RKO (cell line): ENCODE measurements at places on chromosomes 5 and 9.

- DNase-seq: no peak
Measured at GRCh38 chr9:104915049-104915448, 12.9 kb downstream of the ABCA1 start.

DNA sequence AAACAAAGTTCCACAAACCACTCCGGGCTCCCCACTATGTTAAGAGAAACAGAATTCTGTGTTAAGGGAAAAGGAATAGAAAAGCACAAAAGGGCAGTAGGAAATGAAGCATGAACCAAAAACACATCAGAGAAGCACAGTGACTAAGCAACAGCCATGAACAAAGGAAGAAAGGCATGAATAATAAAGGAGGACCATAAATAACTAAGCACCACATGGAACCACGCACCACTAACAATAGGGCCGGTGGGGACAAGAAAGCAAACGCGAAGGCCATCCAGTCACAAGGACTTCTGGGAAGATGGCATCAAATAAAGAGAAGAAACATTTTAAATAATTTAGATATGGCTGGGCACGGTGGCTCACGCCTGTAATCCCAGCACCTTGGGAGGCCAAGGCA lies 18.0 kb downstream of the PRUNE2 start:
- no peak for DNase-seq

DNA sequence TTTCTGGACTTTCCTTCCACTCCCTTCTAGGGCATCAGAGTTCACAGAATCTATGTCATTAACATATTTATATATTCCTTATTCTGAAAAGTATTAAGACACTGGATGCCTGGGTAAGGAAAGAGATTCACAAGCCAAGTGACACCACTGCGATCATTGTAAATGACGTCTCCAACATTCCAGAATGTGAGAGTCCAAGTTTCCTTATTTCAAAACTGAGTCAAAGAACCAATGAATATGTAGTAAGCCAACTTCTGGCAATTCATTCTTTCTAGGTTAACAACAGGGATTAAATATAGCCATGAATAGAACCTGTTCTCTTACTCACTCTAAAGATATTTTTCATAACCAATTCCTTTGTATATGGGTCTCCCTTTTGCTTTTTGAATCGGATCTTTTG lies 18.1 kb downstream of the RAI14 start:
- no peak for DNase-seq

DNA sequence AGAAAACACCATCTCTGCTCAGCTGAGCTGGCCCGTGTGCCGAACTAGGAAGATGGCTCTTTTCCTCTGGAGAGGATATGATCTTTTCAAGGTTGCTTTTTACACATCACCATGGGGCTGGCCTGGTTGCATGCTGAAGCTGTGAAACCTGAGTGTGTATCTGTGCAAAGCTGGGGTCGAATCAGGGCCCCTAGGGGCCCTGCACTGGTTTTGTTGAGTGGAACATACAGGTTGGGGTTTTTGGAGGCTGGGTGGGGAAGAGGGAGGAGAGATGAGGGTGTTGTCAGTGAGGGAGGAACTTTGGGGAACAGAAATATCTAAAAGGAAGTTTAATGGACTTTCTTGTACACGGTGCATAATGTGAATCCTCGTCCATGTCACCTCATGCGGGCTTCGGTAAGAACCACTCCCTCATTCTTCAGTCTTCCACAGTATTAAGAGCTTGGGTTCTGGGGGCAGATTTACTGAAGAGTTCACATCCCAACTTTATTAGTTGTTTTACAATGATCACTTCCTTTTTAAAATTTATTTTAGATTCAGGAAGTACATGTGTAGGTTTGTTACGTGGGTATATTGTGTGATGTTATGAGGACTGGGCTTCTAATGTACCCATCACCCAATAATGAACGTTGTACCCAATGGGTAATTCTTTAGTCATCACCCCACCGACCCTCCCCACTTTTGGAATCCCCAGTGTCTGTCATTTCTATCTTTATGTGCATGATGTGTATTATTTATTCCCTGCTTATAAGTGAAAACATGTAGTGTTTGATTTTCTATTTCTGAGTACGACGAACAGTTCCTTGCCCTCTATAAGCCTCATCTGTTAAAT lies 238.2 kb downstream of the NR3C1 start:
- DNase-seq: no peak

DNA sequence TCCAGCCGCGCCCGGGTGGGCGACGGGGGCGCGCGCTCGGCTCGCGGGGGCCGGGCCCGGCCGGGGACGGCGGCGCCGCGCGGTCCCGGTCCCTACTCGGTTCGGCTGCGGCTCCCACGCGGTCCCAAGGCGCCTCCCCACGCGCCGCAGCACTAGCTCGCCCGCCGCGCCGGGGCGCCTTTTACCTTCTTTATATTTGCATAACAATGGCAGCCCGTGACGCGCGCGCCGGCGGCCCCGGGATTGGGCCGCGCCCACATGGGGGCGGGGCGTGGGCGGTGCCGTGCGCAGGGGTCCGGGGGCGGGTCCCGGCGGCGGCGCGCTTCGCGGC lies at the start of gene NRARP:
TSS of gene NRARP (minus strand) at position 154 of the 331 bp plus-strand sequence. CDS start 343 bp downstream, outside the sequence.
- DNase-seq: peak; percentile 92

- DNase-seq: no peak
Measured at GRCh38 chr9:127550282-127550681, 61.8 kb upstream of the STXBP1 start.

GRCh38 chr5:171312129-171312974 lies 3.3 kb downstream of the TLX3 start:
- DNase-seq: no peak

DNA sequence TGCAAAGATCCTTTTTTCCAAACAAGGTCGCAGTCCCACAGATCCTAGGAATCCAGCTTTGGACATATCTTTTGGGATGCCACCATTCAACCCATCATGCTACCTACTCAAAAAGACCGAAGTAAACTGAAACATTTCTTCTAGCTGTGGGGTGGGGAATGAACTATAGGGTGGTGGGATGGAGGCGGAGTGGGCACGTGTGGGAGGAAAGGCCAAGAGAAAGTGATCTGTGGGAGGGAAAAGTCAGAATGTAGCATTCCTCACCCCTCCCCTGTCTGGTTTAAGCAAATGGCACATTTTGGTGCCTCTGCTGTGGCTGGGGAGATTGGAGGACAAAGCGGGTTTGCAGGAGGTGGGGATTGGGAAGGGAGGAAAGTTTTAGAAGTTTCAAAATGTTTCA lies 59.2 kb upstream of the IL17B start:
- DNase-seq: no peak

DNA sequence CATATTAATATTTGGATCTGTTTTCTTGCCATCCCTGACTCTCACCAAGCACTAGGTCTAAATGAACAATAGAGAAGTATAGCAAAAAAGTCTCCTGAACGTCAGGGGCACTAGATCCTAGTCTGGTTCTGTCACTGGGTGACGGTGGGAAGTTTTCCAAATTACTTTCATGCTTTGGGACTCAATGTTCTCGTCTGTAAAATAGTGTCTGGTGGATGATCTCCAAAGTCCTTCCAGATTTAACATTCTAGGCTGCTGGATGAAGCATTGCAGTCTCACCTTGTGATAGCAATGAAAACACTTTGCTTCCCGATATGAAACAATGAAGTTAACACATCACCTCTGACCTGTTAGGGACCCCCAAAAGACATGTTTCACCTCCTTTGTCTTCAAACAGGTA lies 199.3 kb downstream of the SEC61B start:
- no peak for DNase-seq

DNA sequence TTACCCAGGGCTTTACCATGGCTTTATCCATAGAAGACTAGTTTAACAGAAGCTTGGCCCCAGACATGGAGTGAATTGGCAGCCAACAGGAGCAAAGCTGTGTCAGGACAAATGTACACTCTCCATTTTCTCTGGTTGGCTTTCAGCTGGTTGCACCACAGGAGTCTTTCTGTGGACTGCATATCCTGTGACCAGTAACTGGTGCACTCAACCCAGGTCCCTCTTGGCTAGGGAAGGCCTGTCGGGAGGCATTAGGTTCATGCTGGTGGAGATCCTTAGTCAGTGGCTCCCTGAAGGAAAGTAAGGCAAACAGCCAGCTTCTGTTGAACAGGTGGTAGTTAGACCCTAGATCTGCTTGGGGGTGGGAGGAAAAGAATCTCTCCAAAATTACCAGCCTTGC lies 146.9 kb upstream of the TLX3 start:
- no peak for DNase-seq

DNA sequence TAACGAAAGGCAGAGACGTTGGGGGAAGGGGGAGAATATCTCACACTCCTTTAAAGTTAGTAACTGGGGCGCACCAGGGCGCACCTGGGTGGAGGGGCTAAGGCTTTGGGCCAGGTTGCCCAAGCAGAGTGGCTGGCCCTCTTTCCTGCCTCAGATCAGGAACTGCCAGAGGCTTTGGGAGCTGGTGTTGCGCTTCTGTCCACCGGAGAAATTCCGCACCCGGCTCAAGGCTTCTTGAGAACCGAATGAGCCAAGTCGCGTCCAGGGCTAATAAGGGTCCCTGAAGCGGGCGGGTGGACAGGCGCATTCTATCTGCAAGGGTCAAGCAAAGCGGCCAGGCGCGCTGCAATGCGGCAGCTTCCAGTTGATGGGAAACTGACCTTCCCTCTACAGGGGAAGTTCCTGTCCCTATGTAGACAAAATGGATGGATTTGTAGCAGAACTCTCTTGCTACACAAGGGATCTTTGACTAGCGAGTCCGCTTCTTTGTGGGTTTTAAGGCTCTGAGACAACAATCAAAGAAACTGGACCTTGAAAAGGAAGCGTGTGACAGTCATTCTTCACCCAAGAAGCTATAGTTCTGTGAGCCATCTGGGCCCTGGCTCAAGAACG lies 5.5 kb downstream of the PAX5 start:
- no peak for DNase-seq

- DNase-seq: no peak
Measured at GRCh38 chr9:77731008-77731698, 83.0 kb upstream of the GNA14 start.

GRCh38 chr9:1881708-1882295 lies 133.3 kb upstream of the SMARCA2 start:
- DNase-seq: no peak

GRCh38 chr9:106503759-106504158 lies 359.2 kb upstream of the ZNF462 start:
- DNase-seq: no peak

GRCh38 chr5:1151316-1151715 lies 39.5 kb upstream of the SLC12A7 start:
- DNase-seq: no peak

- DNase-seq: peak; percentile 50
Measured at GRCh38 chr5:173781816-173782670, 106.1 kb upstream of the CPEB4 start.

- DNase-seq: no peak
Measured at GRCh38 chr5:2128686-2129355, 246.1 kb upstream of the IRX4 start.

- DNase-seq: no peak
Measured at GRCh38 chr5:113450462-113450861, 15.7 kb upstream of the TSSK1B start.

- DNase-seq: no peak
Measured at GRCh38 chr5:122730037-122730436, 44.8 kb upstream of the SNX2 start.

GRCh38 chr5:10469253-10470050 lies 27.8 kb downstream of the ROPN1L start:
- DNase-seq: peak; percentile 22

DNA sequence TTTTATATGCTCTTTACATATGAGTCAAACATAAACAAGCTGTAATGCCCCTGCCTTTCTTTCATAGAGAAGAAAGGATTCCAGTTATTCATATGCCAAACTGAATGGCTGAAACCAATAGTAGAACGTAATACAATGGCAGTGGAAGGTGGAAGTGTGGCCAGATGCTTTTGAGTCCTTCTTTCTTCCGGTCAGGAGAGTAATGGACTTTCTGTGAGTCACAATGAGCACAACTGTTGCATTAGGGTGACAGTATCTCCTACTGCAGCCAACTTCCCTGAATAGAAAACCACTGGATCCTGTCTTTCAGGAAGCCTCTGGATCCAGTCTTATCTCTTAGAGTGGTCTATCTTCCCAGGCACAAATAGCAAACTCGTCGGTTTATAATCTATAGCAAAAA lies 855.2 kb downstream of the MAT2B start:
- peak; percentile 57 for DNase-seq

GRCh38 chr9:81716409-81716808 lies 27.1 kb upstream of the TLE1 start:
- DNase-seq: no peak

- DNase-seq: no peak
Measured at GRCh38 chr9:137160716-137161557, 8.9 kb downstream of the LRRC26 start.

DNA sequence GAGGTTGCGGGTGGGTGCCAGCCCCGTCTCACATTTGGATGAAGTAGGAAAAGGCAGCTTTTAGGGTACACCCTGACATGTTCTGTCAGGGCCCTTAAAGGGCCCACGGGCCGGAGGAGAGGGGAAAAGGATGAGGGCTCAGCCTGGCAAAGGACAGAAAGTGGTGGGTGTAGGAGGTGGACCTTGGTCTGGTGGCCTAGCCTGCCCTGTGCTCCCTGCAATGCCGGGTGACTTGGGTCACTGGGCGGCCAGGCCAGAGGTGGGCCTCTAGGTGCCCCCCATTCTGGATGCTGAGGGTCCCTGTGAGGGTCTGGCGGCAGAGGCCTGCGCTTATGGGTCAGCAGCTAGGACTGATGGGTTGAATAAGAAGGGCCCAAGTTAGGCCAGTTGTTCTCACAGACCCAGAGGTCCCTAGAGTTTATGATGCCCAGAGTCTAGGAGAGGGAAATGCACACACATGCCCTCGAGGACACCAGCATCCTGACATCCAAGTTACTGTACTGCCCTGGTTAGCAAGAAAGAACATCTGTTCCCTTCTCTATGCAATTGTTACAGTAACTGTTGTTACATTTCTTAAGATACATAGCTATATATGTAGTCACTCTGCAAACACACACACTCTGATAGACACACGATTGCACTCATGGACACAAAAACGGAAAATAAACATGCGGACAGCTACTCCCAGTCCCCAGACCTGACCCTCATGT lies 12.5 kb downstream of the TRIM7 start:
- peak; percentile 41 for DNase-seq

DNA sequence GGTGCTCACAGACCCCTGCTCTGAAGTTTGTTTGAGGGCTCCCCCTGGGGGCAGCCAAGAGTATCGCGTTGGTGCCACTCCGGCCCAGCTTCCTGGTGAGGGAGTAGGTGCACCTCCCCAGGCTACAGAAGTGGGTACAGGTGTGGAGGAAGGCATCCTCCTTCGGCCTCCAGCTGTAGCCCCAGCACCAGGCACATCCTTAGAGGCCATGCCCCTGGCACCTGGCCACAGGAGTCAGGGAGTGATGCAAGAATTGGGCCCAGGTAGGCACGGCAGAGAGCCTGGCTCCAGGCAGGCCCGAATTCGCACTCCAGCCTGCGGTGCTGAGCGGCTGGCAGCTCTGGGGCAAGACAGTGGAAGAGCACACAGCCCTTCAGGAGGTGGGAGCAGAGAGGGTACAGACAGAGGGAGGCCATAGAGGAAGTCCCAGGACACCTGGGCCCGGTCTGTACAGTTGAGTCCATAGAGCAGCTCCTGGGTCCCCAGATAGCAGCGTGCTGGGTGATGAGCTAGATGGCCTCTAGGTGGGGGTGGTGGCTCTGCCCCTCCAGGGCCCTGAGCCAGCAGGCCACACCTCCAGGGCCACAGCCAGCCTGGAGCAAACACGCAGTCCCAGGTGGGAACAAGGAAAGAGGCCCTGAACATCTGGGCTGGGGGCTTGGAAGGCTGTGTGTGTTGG lies 2.4 kb downstream of the SAPCD2 start:
- DNase-seq: peak; percentile 88

- DNase-seq: no peak
Measured at GRCh38 chr5:83714810-83715209, 5.8 kb downstream of the HAPLN1 start.
